ENCODE measurements at places on chromosomes 4 and X. TPM values are rescaled to one million over a fixed set of nuclear protein-coding genes. Genes with fewer than 3 reads are reported as not detected.

Gene LNX1
- 16.6 TPM for total RNA-seq

Gene SLIT2
- 1.4 TPM for total RNA-seq

DNA sequence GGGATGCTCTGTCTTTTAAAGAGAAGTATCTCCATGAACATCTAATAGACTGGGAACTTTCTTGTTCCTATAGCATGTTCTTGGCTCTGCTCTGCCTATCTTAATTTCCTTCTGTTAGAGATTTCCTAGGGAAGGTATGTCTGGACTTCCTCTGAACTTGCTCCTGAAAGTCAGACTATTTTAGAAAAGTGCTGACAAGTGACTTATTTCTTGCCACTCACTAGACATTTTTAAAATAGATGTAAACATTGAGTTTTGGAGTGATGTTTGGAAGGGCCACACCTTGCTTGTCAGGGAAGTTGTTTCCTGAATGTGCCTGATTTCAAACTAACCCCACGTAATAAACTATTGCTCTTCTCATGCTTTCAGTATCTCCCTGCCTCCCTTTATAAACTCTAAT is 62.4 kb upstream of the ATP8A1 start:
- H3K27me3 ChIP-seq, result no peaks in the 10 kb centered on the region
- no peak overlapping the region for H3K4me3 ChIP-seq
- H3K36me3 ChIP-seq, result no peaks in the 10 kb centered on the region
- no peak overlapping the region for H3K27ac ChIP-seq
- H3K4me1 ChIP-seq, result no peaks in the 10 kb centered on the region
- no peak for DNase-seq

- H3K4me1 ChIP-seq, result no peaks in the 10 kb centered on the region
- DNase-seq, result no peak
- no peak overlapping the region for H3K4me3 ChIP-seq
- H3K36me3 ChIP-seq, result peaks cover 11% of the 10 kb centered on the region
- H3K27me3 ChIP-seq, result no peaks in the 10 kb centered on the region
Measured at GRCh38 chr4:127809173-127809800, 27.2 kb downstream of the HSPA4L start.
